ENCODE measurements at places on chromosomes 5 and 9.

DNA sequence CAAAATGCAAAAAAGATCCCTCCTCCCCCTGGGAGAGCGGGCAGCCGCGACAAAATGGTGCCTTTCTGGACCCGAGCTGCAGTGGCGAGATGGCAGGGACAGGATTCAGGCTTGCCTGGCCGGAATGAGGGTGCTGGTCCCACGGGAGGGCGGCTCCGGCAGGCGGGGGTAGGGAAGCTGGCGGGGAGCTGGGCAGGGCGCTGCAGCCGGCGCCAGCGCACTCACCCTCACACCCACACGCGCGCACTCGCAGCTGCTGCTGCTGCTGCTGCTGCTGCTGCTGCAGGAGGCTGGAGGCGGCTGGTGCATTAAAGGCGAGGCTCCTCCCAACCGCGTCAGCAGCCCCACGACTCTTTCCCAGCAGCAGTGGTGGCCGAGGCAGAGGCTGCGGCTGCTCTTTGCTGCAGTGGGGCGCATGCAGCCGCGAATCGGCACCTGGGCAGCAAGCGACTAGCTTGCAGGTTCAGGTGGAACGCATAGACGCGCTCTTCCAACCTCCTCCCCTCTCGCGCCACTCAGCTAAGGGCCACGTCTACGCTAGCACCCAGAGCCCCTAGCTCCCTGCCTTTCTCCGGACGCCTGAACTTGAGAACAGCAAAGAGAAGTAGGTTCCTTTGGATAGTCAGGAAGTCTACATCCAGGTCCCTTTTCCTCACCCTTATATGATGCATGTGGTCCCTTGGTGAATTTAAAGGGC, at the start of gene PPP2R2B:
Gene PPP2R2B, minus strand, starts transcription at position 282 of the 697 bp plus-strand sequence.
- DNase-seq = peak; percentile 60

DNA sequence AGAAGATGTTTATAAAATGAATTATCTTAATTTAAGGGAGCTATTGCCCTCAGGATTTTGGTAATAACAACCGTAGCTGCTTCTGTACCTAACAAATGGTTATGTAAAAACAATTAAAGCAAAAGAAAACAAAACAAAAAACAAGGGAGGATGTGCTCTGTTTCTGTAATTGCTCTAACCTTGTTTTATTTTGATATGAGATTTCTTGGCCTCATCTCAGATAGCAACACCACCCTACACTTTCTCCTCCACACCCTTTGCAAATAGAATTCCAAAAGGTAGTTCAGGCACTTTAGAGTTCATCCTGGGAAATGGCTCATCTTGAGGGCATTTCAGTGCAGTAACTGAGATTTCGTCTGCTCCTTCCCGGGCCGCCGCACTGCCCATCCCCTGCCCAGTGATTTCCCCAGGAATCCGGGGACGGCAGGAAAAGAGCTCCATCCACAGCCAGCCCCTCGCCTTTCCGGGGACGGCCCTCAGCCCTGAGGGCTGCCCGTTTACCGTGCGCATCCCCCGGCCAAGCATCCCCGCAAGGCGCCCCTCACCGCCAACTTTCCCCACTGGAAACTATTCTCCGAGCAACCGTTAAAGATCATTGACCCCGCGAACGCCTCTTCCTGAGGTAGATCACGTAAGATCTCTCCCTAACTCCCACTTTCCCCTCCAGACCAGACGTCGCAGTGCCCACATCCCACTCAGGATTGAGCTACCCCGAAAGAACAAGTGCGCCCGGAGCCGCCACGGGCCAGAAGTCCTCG, 1.2 kb downstream of the FNBP1 start:
- no peak for DNase-seq

- DNase-seq = no peak
These were observed 309.1 kb downstream of the NSG2 start for GRCh38 chr5:174354571-174354970.

GRCh38 chr9:20030671-20031070, 241.8 kb upstream of the SLC24A2 start:
- no peak for DNase-seq

GRCh38 chr5:15521381-15522186, 21.6 kb downstream of the FBXL7 start:
- no peak for DNase-seq

DNA sequence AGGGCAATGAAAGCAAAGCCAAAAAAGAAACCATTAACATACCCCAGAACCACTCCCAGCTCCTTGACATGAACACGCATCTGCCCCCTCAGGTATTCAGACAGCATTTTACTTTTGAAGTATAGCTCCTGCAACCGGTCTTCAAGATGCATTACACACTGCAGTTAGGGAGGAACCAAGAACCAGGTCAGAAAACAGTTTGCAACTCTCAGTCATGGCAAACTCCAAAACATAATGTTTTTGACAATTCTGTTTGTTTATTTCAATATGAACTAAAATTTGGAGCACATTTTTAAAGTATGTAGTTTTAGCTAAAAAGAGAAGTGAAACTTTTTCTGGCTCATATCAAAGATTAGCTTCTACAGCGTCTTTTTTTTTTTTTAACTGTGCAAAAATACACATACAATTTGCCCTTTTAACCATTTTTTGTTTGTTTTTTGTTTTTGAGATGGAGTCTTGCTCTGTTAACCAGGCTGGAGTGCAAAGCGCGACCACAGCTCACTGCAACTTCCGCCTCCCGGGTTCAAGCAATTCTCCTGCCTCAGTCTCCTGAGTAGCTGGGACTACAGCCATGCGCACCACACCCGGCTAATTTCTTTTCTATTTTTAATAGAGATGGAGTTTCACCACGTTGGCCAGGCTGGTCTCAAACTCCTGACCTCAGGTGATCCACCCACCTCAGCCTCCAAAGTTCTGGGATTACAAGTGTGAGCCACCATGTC, 12.2 kb upstream of the RAPGEF6 start:
- DNase-seq = no peak

DNA sequence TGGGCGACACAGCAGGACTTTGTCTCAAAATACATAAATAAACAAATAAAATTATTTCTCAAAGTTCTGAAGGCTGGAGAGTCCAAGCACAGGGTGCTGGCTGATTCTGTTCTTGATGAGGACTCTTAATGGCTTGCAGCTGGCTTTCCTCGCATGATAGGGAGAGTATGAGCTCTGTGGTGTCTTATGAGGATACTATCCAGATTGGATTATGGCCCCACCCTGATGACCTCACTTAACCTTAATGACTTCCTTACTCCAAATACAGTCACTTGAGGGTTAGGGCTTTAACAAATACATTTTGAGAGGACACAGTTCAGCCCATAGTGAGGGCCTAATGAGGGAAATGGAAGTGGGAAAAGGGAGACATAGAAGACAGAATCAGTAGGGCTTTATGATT, 87.7 kb downstream of the FOCAD start:
- no peak for DNase-seq

DNA sequence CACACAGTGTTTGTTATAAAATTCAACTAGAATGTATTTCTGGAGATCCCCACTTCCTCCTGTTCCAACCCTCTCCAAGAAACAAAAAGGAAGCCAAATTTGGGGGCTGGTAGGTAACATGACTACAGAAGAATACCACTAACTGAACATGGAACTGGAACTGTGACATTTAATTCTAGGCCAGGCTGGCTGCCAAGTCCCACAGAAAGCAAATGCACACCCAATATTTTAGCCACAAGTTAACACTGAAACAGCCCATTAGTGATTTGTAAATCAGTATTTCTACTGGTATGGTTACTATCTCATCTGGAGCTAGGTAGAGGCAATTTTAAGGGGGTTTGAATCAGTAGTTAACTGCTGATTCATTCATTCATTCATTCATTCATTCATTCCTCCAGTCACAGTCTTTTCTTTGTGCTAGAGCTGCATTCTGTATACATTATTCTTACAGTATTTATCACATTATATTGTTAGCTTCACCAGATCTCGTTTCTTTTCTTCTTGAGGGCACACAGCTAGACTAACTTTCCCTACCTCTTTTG, 131.7 kb upstream of the GDNF start:
- DNase-seq = no peak

DNA sequence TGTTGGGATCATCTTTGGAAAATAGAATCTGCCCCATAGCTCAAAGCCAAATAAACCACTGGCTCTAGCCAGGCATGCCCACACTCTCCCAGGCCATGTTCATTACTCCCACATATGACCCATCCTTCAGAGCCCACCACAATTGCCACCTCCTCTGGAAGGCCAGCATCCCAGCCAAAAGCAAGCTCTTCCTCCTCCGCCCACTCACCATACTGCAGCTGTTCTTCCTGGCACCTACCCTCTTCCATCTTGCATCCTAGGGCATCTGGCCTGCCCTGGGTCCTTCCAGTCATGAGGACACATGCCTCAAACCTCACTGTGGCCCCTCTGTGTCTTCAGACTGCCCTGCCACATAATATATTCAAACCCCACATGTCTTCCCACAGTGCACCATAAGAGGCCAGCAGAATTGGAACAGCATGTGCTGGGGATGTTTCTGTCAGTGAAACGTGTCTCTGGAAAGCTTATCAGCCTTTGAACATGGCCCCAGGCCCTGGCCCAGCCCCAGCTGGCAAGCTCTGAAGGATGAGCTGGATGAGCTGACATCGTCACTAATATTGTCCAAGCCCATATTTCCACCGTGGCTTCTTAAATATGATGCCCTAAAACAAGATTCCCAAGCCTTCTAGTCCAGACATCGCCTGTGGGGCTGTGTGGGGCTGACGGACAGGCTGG, 230.8 kb downstream of the AGTPBP1 start:
- no peak for DNase-seq

GRCh38 chr5:80172067-80172695, 83.7 kb downstream of the SERINC5 start:
- DNase-seq = no peak

DNA sequence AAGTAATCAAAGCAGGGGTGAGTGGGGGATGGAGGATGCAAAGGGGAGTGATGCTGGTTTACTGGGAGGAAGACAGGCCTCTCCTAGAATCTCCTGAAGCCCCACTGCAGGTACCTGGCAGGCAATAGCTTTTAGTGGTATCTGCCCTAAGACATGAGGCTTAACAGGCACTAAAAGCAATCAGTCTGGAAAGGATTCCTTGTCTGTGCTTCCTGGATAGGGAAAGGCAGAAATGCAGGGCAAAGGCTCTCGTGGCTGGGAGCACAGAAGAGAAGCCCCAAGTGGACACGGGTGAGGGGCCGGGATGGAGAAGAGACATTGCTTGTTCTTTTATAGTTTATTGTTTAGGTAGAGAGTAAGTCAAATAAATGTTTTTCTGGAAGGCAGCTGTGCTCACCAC, 40.1 kb downstream of the CCNJL start:
- no peak for DNase-seq

- DNase-seq = peak; percentile 42
These were observed 4.4 kb downstream of the SLC25A25 start for GRCh38 chr9:128072144-128073021.

DNA sequence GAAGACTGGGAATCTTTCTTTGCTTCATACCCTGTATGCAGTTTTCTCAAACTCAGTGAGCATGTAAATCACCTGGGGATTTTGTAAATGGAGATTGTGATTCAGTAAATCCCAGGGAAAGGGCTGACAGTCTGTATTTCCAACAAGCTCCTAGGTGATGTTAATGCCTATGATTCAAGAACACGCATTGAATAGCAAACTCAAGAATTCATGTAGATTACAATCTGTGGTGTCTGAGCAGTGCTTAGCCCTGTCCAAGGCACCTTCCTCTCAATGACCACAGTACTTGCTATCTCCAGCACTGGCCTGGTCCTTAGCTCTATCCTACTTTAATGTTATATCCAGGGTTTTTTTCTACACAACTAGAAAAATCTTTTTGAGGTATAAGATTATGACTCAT, 721.4 kb upstream of the MEF2C start:
- DNase-seq = no peak

DNA sequence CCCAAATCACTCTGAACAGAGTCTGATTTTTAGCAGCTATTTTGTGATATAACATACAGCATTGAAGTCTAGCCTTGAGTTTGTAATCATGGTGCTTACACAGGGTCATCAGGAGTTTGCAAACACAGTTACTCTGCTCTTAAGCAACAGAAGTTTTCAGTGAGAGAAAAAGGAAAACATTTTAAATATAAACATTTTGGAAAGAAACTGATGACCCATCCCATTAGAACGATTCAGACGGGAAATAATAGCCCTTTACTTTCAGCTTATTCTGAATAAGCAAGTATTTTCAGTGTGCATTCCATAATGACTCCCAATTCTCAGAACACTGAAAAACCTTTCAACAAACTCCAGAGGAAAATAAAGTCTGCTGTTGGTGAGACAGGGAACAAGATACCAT, 46.7 kb upstream of the TMC1 start:
- DNase-seq = no peak

DNA sequence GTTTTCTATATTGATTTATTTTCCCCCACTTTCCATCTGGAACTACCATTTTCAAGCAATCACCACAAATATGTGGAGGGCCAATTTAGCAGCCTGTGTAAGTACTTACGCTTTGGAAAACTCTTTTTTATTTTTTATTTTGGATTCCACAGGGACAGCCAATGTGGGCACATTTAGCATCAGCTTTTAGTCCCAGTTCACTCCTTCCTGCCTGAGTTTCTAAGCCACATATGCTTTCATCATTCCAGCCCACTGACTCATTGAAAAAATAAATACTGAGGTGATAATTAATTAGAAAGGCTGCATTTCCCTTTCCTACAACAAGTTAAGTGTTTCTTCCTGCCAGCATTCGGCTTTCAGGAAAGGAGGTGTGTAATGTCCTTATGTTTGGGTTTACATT, 76.8 kb downstream of the TMEM167A start:
- DNase-seq = no peak

DNA sequence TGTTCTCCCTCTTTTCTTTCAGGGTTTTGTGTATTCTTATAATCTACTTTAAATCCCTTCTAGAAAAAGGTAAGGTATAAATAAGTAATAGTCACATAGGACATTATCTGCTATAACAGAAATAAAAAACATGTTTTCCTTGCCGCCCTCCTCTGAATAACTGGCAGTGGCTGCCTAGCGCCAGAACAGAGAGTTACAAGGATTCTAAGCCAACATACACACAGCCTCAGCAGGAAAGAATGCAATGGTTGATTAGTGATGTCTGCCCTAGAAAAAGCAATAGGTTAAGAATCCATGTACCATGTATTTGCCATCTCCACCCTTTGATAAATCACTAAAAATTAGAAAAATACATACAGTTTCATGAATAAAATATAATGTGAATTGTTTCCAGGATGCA, 4.9 kb downstream of the MED27 start:
- no peak for DNase-seq

- no peak for DNase-seq
These were observed 181.2 kb upstream of the PAPPA start for GRCh38 chr9:115972362-115972761.

All from stimulated activated naive CD4-positive, alpha-beta T cell treated with Interleukin-2 at 50 U/mL for 16 hours (primary cell).